CD4-positive, alpha-beta T cell treated with Interleukin-4 for 4 hours (primary cell): ENCODE measurements at places on chromosomes 1 and 21.

- DNase-seq: no peak
These were observed 2.5 kb downstream of the FNDC10 start for GRCh38 chr1:1597275-1597930.

GRCh38 chr1:100942304-100943046, 46.6 kb downstream of the SLC30A7 start:
- DNase-seq: no peak

DNA sequence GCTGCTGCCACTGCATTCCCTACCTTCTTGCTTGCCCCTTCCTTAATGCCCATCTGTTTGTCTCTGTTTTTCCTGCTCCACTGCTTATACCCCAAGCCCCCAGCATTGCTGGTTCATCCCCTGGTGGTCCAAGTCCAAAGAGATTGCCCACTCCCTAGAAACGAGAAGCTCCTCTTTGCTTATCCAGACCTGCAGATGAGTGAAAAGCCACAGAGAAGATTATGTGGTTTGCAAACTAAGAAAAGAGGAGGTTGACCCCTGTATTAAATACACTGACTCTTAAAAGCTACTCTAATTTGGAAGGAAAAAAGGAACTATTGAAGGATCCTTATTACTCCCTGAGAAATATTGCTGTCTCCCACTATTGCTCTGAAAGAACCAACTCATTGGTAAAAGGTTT, 146.8 kb upstream of the RAB4A start:
- DNase-seq: no peak

DNA sequence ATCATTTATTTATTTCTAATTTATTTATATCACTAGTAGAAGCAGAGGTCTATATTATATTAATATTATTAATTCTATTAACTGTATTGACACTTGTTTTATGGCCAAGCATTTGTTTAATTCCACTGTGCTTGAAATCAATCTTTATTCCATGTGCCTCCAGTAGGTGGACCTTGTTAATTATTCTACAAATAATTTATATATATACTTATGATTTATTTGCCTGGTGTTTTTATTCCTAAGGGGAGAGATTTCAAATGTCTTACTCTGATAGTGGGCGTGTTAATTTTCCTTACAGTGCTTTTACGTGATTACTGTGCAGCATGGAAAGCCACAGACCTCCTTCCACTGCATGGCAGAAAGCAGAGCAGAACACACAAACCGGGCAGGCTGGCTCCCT, 17.5 kb upstream of the OR6N2 start:
- no peak for DNase-seq

DNA sequence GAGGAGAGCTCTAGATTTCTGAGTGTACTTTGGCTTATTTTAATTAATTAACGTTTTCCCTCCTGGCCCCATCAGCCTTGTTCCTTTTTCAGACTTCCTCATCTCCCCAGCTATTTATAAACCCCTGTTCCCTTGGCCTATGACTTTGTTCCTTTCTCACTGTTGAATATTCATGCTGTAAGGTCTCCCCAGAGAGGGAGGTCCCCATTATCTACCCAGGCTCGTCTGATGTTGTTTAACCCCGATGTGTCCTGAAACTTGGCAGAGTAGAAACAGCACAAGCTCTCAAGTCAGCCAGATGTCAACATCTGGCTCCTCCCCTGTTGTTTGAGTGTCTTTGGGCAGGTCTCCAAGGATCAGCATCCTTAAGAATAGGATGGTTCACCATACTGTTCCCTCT, 153.6 kb downstream of the HIVEP3 start:
- no peak for DNase-seq

- DNase-seq: no peak
These were observed 142.2 kb downstream of the NFIA start for GRCh38 chr1:61224609-61225008.

- DNase-seq: no peak
These were observed 170.5 kb downstream of the FOXD2 start for GRCh38 chr1:47608296-47608875.

GRCh38 chr21:45589686-45590245, 47.5 kb upstream of the SLC19A1 start:
- DNase-seq: no peak

GRCh38 chr1:10539411-10540043, 64.8 kb downstream of the PEX14 start:
- DNase-seq: no peak
